ENCODE measurements at places on chromosomes 11 and 22. TPM values are rescaled to one million over a fixed set of nuclear protein-coding genes. Genes with fewer than 3 reads are reported as not detected.

GRCh38 chr22:33028234-33028633 lies 29.9 kb downstream of the SYN3 start:
- H3K27me3 ChIP-seq: no peaks in the 10 kb centered on the region
- H3K4me3 ChIP-seq: no peak overlapping the region

- H3K4me1 ChIP-seq: peaks cover 16% of the 10 kb centered on the region
- DNase-seq: peak; percentile 65
- peaks cover 39% of the 10 kb centered on the region for H3K36me3 ChIP-seq
- H3K27ac ChIP-seq: peak overlapping the region; percentile 75
Measured at GRCh38 chr22:30922151-30922611, 46.4 kb downstream of the MORC2 start.

DNA sequence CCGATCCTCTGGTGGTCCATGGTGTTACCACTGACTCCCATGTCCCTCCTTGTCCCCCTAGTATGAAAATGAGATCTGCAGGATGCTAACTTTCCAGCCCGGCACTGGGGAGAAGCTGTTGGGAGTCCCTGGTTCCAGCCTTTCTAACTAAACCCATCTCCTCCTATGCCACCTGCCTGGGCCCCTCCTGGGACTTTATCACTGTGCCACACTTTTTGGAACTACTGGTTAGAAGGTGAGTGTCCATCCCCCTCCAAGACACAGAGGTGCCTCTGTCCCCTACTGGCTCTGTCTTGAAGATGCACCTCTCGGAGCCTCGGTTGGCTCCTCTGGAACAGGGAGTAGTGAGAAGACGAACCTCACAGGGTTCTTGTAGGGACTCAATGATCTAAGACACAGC lies at the start of gene RGL4:
Gene RGL4, plus strand, starts transcription at position 301 of the 400 bp plus-strand sequence. CDS start 1,018 bp downstream, outside the sequence.
- H3K27ac ChIP-seq: no peak within 1 kb of the TSS
- H3K4me3 ChIP-seq: no peak within 1 kb of the TSS
- H3K4me1 ChIP-seq: peaks cover 14% of the 10 kb centered on the region
- no peaks in the 10 kb centered on the region for H3K36me3 ChIP-seq
- H3K27me3 ChIP-seq: no peaks in the 10 kb centered on the region

GRCh38 chr11:15143855-15144254 lies 29.1 kb downstream of the INSC start:
- no peaks in the 10 kb centered on the region for H3K4me1 ChIP-seq
- no peaks in the 10 kb centered on the region for H3K36me3 ChIP-seq
- H3K27me3 ChIP-seq: no peaks in the 10 kb centered on the region

GRCh38 chr11:119179342-119179741 lies 5.9 kb upstream of the NHERF4 start:
- peaks cover 14% of the 10 kb centered on the region for H3K4me1 ChIP-seq
- H3K4me3 ChIP-seq: no peak overlapping the region
- H3K36me3 ChIP-seq: no peaks in the 10 kb centered on the region
- H3K27me3 ChIP-seq: no peaks in the 10 kb centered on the region
- no peak for DNase-seq
- H3K27ac ChIP-seq: no peak overlapping the region

DNA sequence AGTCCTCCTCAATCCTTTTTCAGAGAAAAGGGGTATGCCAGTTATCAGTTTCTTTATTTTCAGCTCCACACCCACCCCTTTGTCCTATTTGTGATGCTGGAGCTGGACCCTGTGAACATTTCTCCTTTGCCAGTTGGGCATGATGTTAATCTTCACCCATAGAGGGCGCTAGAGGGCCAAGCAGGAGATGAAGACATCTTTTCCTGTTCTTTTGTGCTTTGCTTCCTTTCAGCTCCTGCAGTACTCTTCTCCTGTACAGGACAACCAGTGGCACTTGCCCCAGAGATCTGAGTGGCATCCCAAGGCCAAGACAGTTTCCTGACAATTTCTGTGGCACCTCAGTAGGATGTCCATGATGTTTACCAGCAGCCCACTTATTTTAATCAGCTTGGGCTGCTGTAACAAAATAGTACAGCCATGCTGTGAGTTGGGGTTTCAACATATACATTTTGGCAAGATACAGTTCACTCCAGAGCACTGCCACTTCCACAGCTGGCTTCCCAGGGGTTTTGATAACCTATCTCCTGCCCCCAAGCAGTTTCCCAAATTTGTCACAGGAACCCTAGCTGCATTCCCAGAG lies 4.6 kb downstream of the SAA2 start:
- DNase-seq: peak; percentile 50
- no peaks in the 10 kb centered on the region for H3K36me3 ChIP-seq
- H3K4me3 ChIP-seq: no peak overlapping the region
- H3K27me3 ChIP-seq: no peaks in the 10 kb centered on the region
- no peak overlapping the region for H3K27ac ChIP-seq

DNA sequence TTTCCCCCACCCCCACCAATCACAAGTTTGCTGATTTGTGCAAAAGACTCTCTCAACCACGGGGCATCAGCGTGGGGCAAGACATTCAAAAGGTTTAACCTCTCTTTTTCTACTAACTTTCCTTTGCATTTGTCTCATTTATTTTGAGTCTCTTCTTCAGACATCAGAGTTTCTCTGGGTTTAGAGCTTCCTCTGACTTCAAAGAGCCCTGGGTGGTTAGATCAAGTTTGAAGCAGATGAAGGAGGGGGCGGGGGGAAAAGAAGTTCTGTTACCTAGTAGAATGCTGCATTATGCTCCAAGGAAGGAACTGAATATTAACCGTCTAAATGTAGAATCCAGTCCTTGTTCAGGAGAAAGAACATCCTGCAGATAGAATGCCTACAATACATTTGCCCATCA lies 24.5 kb downstream of the GAS2 start:
- peak overlapping the region; percentile 66 for H3K27ac ChIP-seq
- peaks cover 9% of the 10 kb centered on the region for H3K4me1 ChIP-seq
- DNase-seq: peak; percentile 65
- H3K36me3 ChIP-seq: no peaks in the 10 kb centered on the region
- peak overlapping the region; percentile 45 for H3K4me3 ChIP-seq

- H3K27ac ChIP-seq: no peak overlapping the region
- no peaks in the 10 kb centered on the region for H3K36me3 ChIP-seq
- no peak for DNase-seq
Measured at GRCh38 chr11:73463359-73463758, 87.2 kb downstream of the RELT start.

DNA sequence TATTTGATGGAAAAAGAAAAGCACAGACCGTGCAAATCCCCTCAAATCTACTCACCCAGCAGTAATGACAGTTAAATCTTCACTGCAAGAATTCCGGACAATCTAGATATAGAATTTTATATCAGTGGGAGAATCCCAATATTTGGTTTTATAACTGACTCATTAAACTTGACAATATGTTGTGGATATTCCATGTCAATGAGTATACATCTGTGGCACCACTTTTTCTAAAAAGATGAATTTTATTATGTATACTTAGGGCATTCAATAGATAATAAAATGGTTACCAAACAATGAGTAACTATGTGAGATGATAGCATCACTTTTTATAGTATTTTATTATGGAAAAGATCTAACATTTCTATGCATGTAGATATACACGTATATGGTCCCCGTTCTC lies 79.9 kb downstream of the OSBP2 start:
- H3K27ac ChIP-seq: no peak overlapping the region
- no peaks in the 10 kb centered on the region for H3K36me3 ChIP-seq
- no peak overlapping the region for H3K4me3 ChIP-seq

DNA sequence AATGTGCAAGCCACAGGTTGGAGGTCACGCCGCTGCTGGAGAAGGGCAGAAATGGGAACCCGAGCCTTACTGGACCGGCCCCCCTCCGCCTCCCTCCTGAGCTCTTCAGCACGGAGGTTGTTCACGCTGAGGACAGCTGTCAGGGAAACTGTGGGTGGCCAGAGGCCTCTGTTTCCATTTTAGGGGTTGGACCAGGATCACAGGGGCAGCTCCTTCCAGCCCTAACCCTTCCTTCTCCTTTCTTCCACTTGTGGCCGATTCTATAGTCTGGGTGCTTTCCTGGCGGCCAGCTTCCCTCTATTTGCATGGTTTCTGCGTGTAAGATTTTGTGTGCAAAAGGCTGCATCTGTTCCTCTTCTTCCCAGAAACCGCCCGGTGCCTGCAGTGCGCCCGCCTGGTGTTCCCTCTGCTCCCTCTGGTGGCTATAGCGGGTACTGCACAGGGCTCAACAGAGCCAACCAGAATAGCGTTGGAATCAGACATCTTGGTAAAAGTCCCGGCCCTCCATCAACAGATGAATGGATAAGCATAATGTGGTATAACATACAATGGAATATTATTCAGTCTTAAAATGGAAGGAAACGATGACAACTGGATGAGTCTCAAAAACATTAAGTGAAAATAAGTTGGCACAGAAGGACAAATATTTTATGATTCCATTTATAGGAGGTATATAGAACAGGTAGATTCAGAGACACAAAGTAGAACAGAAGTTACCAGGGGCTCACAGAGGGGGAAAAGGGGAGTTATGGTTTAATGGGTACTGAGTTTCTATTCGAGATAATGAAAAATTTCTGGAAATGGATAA lies 8.4 kb upstream of the SLC22A8 start:
- peak; percentile 85 for DNase-seq
- H3K36me3 ChIP-seq: no peaks in the 10 kb centered on the region
- no peak overlapping the region for H3K4me3 ChIP-seq
- H3K4me1 ChIP-seq: no peaks in the 10 kb centered on the region

DNA sequence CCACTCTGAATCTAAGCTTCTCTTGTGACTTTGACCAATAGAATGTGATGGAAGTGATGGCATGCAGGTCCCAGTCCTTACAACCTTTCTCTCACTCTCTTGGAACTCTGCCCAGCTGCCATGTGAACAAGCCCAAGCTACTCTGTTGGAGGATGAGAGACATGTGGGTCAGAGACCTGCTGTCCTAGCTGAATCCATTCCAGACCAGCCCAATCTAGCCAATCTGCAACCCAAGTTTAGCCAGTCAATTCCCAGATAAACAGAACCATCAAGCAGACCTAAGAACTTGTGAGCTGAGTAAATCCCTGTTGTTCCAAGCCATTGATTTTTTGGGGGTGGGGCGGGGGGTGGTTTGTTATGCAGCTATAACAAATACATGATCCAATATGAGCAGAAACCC lies 69.2 kb upstream of the GRK3 start:
- H3K36me3 ChIP-seq: no peaks in the 10 kb centered on the region
- no peak overlapping the region for H3K4me3 ChIP-seq
- no peaks in the 10 kb centered on the region for H3K4me1 ChIP-seq
- DNase-seq: no peak
- H3K27ac ChIP-seq: no peak overlapping the region

- H3K27me3 ChIP-seq: no peaks in the 10 kb centered on the region
- H3K36me3 ChIP-seq: no peaks in the 10 kb centered on the region
- peak overlapping the region; percentile 75 for H3K27ac ChIP-seq
- H3K4me3 ChIP-seq: peak overlapping the region; percentile 33
- no peak for DNase-seq
- peaks cover 36% of the 10 kb centered on the region for H3K4me1 ChIP-seq
Measured at GRCh38 chr11:122696662-122697061, 41.1 kb downstream of the UBASH3B start.

GRCh38 chr11:108902027-108902469 lies 237.2 kb downstream of the DDX10 start:
- H3K27me3 ChIP-seq: no peaks in the 10 kb centered on the region
- H3K27ac ChIP-seq: no peak overlapping the region
- H3K36me3 ChIP-seq: no peaks in the 10 kb centered on the region
- H3K4me3 ChIP-seq: no peak overlapping the region
- no peaks in the 10 kb centered on the region for H3K4me1 ChIP-seq

DNA sequence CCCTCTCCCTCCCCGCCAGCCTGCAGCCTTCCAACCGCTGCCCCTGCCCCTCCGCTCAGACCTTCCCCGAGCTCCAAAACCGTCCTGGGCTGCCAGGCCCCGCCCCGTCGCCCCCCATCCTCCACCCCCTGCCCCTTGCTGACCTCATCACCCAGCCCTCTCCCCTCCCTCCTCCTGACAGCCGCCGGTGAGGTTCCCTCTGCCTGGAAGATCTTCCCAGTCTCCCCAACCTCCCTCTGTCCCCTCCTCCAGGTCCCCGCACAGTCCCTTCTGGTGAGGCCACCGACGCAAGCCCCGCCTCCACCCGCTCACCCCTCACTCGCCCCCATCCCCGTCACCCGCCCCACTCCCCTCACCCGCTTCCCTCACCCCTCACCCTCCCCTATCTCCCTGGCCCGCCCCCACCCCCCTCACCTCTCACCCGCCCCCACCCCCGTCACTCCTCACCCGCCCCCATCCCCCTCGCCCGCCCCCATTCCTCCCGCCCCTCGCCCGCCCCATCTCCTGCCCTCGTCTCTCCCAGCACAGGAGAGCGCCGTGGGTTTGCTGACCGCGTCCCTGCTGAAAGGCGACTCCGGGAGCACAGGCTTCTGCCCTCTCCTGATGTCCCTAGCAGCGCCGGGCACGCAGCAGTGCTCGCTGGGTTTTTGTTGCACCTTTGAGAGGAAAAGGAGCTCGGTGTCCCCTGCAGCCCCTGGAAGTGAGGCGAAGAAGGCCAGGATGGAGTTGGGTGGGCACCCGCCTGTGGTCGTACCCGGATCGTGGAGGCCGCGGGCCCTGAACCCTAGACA lies 16.4 kb upstream of the UPK3A start:
- DNase-seq: no peak
- H3K27ac ChIP-seq: no peak overlapping the region
- H3K36me3 ChIP-seq: no peaks in the 10 kb centered on the region
- H3K4me3 ChIP-seq: peak overlapping the region; percentile 85

GRCh38 chr11:92436034-92436920 lies 211.7 kb downstream of the FAT3 start:
- no peaks in the 10 kb centered on the region for H3K4me1 ChIP-seq
- DNase-seq: no peak
- no peaks in the 10 kb centered on the region for H3K36me3 ChIP-seq
- H3K27me3 ChIP-seq: no peaks in the 10 kb centered on the region
- H3K27ac ChIP-seq: no peak overlapping the region

DNA sequence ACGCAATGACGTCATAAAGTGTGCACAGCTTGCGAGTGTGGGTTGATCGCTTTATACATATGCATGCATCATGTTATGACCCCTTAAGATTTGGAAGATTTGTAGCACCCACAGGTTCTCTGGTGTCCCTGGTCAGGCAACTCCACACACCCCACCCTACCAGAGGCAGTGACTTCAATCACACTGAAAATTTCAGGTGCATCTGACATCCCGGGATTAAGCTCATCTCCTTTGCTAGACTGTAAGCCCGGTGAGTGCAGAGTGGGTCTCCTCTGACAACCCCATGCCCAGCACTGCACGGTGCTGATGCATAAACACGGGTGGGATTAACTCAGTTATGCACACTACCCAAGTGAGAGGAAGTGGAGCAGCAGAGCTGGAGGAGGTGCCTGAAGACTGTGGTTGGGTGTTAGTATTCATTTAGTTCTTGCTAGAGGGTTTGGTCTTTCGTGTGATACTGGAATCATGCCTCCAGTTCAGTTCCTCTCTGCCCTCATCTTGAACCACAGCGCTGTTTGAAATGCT lies 6.5 kb downstream of the ARSA start:
- H3K36me3 ChIP-seq: no peaks in the 10 kb centered on the region
- H3K4me1 ChIP-seq: peaks cover 27% of the 10 kb centered on the region
- no peaks in the 10 kb centered on the region for H3K27me3 ChIP-seq
- H3K27ac ChIP-seq: peak overlapping the region; percentile 93
- H3K4me3 ChIP-seq: peak overlapping the region; percentile 68

- no peak for DNase-seq
- no peaks in the 10 kb centered on the region for H3K36me3 ChIP-seq
- H3K4me3 ChIP-seq: no peak overlapping the region
- no peak overlapping the region for H3K27ac ChIP-seq
- no peaks in the 10 kb centered on the region for H3K4me1 ChIP-seq
- no peaks in the 10 kb centered on the region for H3K27me3 ChIP-seq
Measured at GRCh38 chr11:92154611-92155010, 70.0 kb upstream of the FAT3 start.

SUSD2 gene
- 2.3 TPM for total RNA-seq

C11orf42 gene
- not detected for total RNA-seq

DDX25 gene
- not detected for total RNA-seq

TMEM258 gene
- 83.3 TPM for total RNA-seq

FREY1 gene
- total RNA-seq: 3.4 TPM

TMEM41B gene
- 49.0 TPM for total RNA-seq

RFPL2 gene
- 0.40 TPM for total RNA-seq

ACRV1 gene
- not detected for total RNA-seq
